Central memory CD8-positive, alpha-beta T cell (primary cell): ENCODE measurements at places on chromosomes 13 and 19.
A peak's percentile ranks its signal among the peaks of the same experiment; 100 is the strongest.

DNA sequence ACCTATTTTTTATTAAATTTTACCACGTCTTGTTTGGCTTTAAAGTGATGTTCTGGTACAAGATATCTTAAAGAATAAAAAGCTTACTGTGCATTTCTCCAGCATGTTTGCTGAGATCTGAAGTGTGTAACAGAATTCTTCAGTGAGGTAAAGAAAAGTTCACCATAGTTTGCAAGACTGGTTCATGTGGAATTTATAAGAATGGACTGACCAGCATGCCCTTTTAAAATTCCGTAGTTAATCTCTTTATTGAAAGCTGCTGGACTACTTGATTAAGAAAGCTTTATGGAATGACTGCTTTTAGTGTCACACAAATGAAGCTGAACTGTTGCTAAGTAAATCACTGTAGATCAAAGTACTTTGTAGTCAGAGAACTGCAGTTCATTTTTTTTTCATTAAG, 119.2 kb downstream of the GPC6 start:
- DNase-seq, result no peak

DNA sequence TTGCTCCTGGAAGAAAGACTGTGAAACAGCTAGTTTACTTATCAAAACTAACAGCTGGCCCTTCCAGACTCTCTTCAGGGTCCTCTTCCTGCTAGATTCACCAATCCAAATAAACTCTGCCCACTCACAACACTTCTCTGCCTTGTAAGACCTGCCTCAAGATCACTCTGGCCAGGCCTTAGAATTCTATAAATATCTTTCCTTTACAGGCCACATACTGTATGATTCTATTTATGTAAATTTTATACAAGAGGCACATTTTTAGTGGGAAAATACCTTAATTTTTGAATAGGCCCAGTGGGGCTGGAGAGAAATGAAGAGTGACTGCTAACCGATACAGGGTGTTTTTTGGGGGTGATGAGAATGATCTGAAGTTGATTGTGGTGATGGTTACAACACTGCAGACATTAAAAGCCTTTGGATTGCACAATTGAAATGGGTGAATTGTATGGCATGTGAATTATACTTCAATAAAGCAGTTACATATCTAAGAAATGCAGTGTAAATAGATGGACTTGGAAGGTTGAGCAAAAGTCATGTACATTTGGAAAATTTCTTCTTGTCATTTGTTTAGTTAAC, 141.8 kb downstream of the GPC5 start:
- DNase-seq, result no peak

DNA sequence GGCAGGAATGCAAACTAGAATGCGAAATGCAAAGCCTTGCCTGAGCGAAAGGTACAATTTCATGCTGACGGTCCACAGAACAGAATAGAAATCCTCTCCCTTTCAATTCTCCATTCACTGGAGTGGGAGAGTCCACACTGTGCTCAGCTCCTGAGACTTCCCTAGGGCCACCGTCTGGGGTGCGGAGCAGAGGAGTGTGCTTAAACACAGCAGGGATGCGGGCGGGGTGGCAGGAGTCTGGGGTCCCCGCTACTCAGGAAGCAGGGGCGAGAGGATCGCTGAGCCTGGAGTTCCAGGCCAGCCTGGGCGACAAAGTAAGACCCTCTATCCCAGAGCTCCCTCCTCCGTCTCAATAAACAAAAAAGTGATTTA, 552 bp upstream of the ZNF816 start:
- no peak for DNase-seq

GRCh38 chr13:79886601-79887000, 405.6 kb downstream of the NDFIP2 start:
- no peak for DNase-seq

GRCh38 chr19:56842412-56842811, 1.9 kb upstream of the PEG3 start:
- DNase-seq, result no peak

- no peak for DNase-seq
These were observed 413.7 kb downstream of the DCT start for GRCh38 chr13:94065741-94066140.

DNA sequence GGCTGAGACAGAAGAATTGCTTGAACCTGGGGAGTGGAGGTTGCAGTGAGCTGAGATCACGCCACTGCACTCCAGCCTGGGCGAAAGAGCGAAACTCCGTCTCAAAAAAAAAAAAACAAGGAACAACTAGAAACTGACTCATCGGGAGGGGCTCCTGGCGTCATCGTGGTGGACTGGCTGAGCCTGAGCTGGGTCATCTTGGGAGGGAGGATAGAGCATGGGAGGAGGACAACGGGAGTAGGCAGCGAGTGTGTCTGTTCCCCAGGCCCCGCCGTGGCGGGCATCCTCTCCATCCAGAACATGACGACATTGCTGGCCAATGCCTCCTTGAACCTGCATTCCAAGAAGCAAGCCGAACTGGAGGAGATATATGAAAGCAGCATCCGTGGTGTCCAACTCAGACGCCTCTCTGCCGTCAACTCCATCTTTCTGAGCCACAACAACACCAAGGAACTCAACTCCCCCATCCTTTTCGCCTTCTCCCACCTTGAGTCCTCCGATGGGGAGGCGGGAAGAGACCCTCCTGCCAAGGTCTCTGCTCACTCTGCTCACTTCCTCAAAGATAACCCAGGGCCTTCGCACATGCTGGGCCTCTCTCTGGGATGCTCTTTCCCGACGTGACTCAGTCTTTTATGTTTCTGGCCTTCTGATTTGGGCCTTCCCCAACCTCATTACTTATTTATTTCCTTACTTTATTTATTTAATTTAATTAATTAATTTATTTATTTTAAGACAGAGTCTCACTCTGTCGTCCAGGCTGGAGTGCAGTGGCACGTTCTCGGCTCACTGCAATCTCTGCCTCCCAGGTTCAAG, 16.6 kb downstream of the DDX39A start:
- DNase-seq, result no peak

- peak; percentile 33 for DNase-seq
These were observed 390.5 kb downstream of the FGF9 start for GRCh38 chr13:22061371-22061805.

DNA sequence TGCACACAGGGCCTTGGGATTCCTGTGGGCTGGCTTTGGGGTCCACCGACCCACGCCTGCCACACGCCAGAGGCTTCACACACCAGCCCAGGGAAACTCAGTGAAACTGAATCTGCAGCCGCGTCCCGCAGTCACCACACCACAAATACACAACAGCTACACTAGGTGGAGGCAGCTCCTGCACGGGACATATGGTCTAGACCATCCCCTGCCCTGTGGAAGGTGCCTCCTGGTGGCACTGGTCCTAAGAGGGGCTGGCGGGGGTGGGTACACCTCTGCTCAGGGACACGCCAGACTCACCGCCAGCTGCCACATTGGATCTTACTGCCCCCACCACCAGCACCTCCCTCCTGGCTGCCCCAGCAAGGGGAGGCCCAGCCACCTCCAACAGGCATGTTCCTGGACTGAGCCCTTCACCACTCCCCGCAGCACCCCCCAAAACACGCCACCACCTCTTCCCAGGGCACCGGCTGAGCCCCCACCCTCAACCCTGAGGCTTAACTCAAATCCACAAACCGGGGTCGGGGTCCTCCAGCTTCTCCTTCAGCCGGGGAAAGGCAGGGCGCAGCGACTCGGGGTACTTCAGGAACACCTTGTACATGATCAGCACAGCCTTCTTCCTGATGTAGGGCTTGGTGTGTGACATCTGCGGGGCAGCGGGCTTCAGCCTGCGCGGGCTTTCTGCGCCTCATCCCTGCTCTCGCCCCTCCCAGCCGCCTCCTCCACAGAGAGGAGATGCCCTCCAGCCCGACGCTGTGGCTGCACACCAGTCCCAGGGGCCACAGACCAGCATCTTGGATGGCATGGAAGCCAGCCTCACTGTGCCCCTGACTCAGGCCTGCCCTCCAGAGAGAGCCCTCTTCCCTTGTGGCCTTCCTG, 21.2 kb downstream of the AP3D1 start:
- no peak for DNase-seq
